ENCODE measurements at places on chromosomes 4 and X. TPM values are rescaled to one million over a fixed set of nuclear protein-coding genes. Genes with fewer than 3 reads are reported as not detected.

DNA sequence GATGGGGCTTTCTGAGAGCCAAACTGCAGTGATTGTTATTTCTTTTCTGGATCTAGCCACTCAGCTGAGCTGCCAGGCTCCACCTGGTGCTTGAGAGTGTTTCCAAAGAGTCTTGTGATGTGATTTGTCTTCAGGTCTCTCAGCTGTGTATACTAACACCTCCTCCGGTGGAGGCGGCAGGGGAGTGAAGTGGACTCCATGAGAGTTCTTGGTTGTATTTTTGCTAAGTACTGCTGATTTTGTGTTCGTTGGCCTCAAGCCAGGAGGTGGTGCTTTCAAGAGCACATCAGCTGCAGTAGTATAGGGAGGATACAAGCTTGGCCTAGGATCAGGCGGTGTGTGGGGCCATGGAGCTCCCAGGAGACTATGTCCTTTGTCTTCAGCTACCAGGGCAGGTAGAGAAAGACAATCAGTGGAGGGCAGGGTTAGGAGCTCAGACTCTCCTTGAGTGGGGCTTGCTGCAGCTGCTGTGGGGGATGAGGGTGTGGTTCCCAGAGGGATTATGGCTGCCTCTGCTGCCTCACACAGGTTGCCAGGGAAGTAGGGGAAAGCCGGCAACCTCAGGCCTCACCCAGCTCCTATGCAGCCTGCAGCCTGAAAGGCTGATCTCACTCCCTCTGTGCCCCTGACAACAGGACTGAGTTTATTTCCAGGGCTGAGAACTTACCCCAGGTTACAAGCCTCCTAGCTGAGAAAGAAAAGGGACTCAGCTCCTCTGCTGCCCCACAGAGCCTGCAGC, 62.4 kb downstream of the NPFFR2 start:
- no peak overlapping the region for H3K4me3 ChIP-seq
- H3K27ac ChIP-seq, result no peak overlapping the region
- DNase-seq, result no peak
- no peaks in the 10 kb centered on the region for H3K27me3 ChIP-seq

DNA sequence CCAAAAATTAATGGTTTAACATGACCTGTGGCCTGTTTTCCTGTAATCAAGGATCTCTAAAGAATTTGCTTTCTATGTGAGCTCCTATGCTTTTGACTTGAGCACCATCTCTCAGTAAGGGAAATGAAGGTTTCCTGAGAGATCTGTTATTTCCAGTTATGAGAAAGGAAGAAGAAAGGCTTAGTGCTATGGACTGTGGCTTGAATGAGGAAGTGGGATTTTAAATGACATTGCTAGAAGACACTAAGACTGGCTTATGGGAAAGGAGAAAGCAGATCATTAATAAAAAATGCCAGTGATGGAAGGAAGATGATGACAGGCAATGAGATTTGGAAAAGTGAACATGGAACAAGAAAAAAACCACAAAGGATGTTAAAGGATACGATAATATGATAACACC, 285.4 kb downstream of the OPHN1 start:
- no peaks in the 10 kb centered on the region for H3K36me3 ChIP-seq
- H3K4me3 ChIP-seq, result no peak overlapping the region
- no peak overlapping the region for H3K27ac ChIP-seq
- no peaks in the 10 kb centered on the region for H3K4me1 ChIP-seq

CXCL10 gene
- total RNA-seq, result 0.51 TPM

DNA sequence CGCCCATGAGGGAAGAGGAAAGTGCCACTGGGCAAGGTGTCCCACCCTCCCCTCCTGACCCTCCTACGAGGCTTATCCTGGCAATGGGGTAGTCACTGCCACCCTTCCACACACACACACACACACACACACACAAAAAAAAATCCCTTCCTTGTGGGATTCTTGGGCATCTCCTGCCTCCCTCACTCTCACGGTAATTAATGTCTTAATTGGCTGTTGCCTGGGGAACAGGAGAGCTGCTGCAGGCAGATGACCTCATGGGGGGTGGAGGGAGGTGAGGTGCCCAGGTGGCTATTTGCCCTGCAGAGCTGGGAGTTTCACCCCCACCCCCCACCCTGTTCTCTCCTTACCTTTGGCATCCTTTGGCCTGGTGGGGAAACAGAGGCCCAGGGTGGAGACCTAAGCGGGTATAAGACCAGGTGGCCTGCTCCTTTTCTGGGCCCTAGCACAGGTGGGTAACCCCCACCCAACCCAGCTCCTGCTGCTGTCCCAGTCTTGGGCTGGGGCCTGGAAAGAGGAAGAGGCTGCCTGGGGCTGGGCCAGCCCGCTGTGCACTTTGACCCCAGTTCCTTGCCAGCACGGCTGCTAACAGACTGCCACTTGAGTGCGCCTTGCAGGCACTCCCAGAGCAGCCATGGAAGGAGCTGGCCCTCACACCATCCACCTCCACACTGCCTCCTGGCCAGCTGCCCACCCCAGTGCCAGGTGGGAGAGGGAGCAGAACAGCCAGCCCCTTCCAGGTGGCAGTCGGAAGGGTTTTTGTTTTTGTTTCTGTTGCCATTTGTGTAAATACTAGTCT, 12.6 kb downstream of the EFNB1 start:
- no peaks in the 10 kb centered on the region for H3K27me3 ChIP-seq
- no peaks in the 10 kb centered on the region for H3K4me1 ChIP-seq
- no peak overlapping the region for H3K4me3 ChIP-seq
- no peak for DNase-seq
- no peak overlapping the region for H3K27ac ChIP-seq

DNA sequence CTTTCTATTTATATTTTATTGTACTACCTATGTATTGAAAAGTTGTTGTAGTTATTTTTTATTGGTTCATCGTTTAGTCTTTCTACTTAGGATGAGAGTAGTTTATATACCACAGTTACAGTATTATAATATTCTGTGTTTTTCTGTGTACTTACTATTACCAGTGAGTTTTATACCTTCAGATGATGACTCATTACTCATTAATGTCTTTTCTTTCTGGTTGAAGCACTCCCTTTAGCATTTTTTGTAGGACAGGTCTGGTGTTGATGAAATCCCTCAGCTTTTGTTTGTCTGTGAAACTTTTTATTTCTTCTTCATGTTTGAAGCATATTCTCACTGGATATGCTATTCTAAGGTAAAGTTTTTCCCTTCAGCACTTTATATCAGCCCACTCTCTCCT, 7.7 kb downstream of the LUZP4 start:
- H3K27ac ChIP-seq, result no peak overlapping the region
- DNase-seq, result no peak
- no peaks in the 10 kb centered on the region for H3K4me1 ChIP-seq
- no peak overlapping the region for H3K4me3 ChIP-seq
- H3K36me3 ChIP-seq, result no peaks in the 10 kb centered on the region

DNA sequence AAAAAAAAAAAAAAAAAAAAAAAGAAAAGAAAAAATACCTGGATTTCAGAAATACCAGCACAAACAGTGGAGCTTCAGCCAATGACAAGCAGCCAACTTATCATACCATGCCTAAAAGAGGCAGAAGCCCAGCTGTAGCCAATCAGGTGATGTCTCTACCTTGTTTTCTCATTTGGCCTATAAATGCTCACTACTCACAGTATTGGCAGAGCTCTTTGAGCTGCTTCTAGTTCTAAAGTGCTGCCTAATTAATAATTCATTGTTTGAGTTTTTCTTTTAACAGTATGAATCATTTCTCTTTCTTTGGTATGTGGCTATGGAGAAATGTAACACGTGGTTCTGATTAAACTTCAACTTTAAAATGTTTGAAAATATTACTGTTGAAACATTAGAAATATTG, 188.8 kb upstream of the TECRL start:
- no peaks in the 10 kb centered on the region for H3K27me3 ChIP-seq
- no peak overlapping the region for H3K27ac ChIP-seq
- no peak for DNase-seq
- no peaks in the 10 kb centered on the region for H3K4me1 ChIP-seq
- H3K4me3 ChIP-seq, result no peak overlapping the region
- H3K36me3 ChIP-seq, result no peaks in the 10 kb centered on the region

DNA sequence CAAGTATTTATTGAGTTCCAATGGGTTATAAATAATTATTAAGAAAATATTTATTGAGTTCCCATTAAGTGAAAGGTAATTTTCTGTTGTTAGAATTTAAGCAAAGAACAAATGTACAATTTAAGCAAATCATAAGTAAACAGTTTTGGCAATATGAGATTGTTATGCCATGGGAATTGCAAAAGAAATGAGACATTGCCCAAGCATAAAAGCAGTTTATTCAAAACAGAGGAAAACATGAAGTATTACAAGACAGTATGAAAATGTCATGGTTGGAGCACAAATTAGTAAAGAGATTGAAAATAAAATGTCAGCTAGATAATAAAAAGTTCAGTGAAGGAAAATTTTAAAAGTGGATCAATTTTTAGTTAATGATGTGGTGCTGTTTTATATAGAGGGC, 706.1 kb upstream of the EPHA5 start:
- H3K4me1 ChIP-seq, result no peaks in the 10 kb centered on the region
- H3K27me3 ChIP-seq, result no peaks in the 10 kb centered on the region
- no peaks in the 10 kb centered on the region for H3K36me3 ChIP-seq

GRCh38 chr4:168453146-168453545, 27.1 kb downstream of the DDX60L start:
- H3K4me1 ChIP-seq, result no peaks in the 10 kb centered on the region
- H3K4me3 ChIP-seq, result no peak overlapping the region
- no peaks in the 10 kb centered on the region for H3K27me3 ChIP-seq
- H3K27ac ChIP-seq, result no peak overlapping the region
- no peak for DNase-seq

GC gene
- total RNA-seq, result 0.45 TPM
